GOT3 (cell line): ENCODE measurements at places on chromosomes 3 and 15.

DNA sequence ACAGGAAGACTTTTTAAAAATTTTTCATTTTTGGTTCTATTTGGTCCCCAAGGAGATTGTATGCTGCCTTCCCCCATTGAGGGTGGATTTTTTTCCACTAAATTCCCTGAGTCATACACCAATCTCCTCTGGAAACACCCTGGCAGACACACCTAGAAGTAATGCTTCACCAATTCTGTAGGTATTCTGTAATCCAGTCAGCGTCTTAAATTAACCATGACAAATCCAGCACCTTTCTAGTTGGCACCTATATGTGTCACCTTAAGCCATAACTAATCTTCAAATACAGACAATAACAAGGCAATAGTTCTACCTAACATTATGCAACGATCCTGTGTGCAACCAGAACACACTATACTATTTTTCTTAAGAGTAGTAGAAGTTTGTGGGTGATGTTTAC lies 459.1 kb upstream of the NDN start:
- no peak for DNase-seq

DNA sequence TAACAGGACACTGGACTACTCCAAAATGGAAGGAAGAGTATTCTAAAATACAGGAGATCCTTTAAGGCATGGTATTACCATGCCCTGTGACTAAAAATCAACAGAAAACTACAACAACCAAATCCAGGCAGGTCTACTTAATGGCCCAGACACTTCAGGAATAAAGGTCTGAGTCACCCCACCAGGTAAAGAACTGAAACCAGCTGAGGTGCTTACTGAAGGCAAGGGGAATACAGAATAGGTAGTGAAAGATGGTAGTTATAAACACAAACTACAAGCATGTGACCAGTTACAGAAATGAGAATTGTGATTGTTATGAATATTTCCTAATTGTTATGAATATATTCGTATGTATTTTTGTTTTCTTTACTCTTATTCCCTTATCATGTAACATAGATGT lies 13.4 kb downstream of the IFT57 start:
- no peak for DNase-seq

GRCh38 chr3:188283347-188283746 lies 129.4 kb downstream of the LPP start:
- DNase-seq = no peak

DNA sequence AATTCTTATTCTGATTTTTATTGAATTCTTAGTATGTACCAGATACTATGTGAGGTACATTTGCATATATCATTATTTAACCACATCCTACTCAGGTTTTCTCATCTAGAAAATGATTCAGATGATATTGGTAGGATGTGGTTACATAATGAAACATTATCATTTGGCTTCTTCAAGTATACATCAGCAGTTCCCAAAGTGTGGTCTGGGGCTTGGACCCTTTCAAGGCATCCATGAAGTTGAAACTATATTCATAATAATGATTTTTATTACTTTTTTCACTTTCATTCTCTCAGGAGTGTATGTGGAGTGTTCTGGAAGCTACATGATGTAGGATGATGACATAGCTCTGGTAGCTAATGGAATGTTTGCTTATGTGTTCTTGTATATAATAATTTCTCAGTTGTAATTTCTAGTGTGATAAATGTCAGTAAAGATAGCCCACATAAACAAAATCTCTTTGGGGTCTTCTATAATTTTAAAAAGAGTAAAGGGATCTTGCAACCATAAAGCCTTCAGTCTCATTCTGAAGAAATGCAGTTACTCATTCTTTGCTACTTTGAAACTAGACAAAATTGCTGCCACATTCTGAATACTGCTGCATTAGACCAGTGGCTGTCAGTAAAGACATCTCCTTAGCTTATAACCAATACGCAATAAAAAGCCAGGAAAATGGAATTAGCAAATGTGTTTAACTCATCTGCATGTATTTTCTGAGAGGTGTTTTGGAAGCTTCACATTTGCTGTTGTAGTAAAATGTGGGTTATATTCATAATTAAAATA lies 95.8 kb downstream of the PPARG start:
- DNase-seq = no peak

GRCh38 chr15:40927873-40928806 lies 1.0 kb upstream of the DLL4 start:
- DNase-seq = no peak

GRCh38 chr3:188021502-188022040 lies 132.4 kb upstream of the LPP start:
- DNase-seq = no peak

GRCh38 chr15:92071045-92071634 lies 217.6 kb downstream of the SLCO3A1 start:
- DNase-seq = no peak

GRCh38 chr3:31550452-31551251 lies 17.9 kb downstream of the STT3B start:
- DNase-seq = no peak

DNA sequence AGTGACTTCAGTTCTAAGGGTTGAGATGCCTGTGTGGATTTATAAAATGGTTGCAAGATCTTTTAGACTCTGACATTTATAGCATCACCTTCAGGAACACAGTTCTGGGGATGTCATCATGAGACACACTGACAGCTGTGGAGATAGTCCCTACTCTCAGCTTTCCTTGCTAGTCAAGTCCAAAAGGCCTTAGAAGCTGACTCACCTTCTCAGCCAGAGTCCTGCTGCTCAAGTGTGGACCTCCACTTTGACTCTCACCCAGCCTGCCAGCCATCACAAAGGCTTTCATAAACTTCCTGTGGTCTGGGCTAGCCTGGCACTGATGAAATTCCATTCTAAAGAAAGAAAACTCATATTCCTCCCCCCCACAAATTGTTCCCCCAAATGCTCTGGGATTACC lies 44.8 kb downstream of the TMEM39A start:
- DNase-seq = no peak

- no peak for DNase-seq
Measured at GRCh38 chr3:47098910-47099309, 65.0 kb downstream of the SETD2 start.

DNA sequence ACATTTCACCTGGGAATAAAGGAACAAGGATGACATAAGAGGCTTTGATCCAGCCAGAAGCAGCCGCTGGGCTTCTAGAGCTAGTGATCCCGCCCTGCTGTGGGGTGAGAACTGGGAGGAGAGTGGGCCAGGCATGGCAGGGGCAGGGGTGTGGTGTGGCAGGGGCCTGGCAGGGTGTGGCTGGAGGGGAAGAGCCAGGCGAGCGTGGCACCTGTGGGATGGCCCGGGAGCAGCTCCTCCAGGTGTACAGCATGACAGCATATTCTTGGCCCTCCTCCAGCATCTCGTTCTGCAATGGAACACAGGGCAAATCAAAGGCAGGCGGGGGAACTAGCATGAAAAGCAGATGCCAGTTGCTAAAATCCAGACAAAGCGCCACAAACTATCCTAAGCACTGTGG lies 35.5 kb downstream of the CYFIP1 start:
- DNase-seq = no peak

DNA sequence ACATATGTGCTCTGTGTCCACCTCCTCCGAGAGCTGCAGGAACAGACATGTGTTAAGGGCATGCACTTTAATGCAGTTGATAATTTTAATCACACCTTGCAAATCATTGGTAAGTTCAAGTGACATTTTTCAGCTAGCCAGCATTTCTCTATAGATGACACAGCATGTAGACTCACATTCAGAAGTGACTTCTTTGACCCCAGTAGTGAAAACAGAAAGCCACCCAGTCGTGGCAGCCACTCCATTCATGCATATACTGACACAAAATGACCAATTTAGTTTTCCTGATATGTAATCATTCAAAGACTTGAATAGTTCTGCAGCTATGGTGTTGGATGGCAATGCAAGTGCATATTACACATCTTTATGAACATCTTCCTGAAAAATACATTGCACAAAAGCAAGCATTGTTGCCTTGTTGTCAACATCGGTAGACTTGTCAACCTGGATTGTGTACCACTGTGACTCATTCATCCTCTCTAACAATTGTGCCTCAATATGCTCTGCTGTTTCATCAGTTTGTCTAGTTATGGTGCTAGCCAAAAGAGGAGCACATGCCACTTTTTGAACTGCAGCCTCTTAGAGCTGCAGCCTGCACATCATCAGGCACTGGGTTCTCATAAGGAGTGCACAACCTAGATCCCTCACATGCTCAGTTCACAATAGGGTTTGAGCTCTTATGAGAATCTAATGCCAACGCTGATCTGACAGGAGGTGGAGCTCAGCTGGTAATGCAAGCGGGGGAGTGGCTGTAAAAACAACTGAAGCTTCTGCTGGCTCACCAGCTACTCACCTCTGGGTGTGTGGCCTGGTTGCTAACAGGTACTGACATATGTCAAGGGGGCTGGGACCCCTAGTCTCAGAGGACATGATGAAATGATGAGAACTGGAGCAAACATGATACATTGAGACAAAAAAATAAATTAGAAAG lies 622.0 kb downstream of the PYDC2 start:
- no peak for DNase-seq

- no peak for DNase-seq
Measured at GRCh38 chr15:93164409-93164808, 75.4 kb upstream of the RGMA start.

DNA sequence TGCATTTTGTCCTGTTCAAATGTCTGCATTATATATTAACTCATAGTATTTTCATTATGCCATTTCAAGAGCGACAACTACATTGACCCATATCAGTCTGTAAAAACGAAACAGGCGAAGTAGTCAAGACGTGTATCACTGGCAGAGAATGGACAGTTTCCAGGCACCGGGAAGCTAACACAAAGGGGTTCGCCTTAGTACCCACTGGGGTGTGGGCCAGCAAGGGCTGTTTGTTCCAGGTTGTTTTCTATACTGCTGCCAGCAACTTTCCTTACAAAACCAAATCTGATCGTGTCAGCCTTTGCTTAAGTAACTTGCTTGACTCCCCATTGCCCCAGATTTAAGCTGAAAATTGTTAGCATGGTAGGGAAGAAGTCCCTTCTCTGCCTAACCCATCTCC lies 87.1 kb downstream of the CGNL1 start:
- no peak for DNase-seq

DNA sequence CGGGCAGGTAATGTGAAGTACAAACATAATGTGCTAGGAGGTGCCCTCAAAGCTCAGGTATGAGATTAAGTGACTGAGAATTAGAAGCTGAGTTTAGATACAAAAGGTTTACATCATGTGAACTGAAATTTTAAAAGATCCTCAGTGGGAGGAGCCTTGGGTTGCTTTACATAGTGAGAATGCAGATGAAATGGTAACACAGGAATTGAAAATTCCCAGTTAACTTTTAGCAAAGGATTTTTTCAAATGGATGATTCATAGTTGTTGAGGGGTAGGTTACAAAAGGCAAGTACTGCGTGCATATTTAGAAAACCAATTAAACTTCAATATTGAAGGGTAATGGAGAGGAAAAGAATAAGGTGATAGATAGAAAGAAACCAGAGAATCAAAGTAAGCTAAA lies 157.3 kb downstream of the PLCH1 start:
- no peak for DNase-seq

DNA sequence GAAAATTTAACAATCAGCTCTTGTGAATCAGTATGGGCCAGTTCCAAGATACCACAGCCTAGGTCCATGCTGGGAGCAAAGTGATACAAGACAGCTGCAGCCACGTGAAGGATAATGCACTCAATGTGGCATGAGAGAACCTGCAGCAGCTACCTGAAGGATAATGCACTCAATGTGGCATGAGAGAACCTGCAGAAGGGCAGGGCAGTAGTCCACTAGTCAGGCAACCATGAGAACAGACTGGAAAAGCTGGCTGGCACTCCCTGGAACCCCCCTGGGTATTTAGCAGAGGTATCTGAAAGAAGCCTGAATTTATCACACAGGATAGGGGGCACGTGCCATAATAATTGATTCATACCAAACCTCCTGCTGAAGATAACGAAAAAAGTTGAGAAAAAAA lies 237.6 kb downstream of the ATP8B4 start:
- DNase-seq = no peak

DNA sequence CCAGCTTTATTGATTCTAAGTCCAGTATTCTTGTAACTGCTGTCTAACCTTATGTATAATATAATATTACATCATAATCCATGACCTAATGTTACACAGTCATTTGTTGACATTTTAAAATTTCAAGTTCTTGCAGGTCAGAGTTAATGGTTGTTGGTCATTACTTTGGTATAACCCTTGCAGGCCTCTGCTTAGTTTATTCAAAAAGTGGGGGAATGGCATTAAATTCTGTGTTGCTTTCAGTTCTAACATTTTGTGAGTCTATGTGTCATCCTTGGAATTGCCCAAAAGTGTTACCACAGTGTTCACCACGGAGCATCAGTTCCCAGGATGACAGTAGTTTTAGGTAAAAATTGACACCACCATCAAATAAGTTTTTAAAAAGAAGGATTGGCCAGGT lies 174.8 kb upstream of the BCL6 start:
- no peak for DNase-seq

- DNase-seq = no peak
Measured at GRCh38 chr3:194711913-194712312, 26.2 kb downstream of the FAM43A start.

GRCh38 chr3:195286115-195286872 lies 15.3 kb upstream of the XXYLT1 start:
- DNase-seq = no peak

DNA sequence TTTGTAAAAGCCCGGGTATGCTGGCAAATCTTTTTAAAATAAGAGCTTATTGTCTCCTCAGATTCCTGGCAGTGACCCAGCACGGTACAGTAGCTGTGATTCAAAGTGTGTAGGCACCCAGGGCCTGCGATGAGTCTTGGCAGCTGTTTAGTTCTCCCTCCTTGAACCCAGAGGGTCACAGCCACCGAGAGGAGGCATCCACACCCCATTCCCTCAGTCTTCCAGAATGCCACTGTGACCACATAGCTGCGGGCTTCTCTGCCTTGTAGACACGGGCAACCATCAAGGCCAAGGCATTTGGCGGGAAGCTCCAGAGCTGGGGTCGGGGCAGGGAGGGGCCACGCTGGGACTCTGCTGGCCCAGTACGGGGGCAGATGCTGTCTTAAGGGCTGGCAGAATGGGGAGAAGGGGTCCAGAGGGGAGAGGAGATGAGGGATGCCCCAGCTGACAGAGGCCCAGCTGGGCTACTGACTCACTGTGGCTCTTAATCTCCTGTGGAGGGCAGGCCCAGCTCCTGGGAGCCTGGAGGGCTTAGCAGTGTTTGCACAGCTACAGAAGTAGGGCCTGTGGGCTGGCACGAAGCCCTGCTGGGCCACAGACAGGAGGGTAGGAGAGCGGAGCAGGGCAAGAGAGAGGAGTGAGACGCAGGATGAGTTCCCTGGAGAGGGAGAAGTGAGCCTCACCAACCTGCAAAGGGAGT lies 68.8 kb upstream of the DLG1 start:
- peak; percentile 32 for DNase-seq
